ENCODE measurements at places on chromosomes 4 and X. TPM values are rescaled to one million over a fixed set of nuclear protein-coding genes. Genes with fewer than 3 reads are reported as not detected.

GRCh38 chr4:15719506-15719905 is 16.6 kb downstream of the BST1 start:
- H3K4me1 ChIP-seq, result no peaks in the 10 kb centered on the region
- H3K27ac ChIP-seq, result no peak overlapping the region

DNA sequence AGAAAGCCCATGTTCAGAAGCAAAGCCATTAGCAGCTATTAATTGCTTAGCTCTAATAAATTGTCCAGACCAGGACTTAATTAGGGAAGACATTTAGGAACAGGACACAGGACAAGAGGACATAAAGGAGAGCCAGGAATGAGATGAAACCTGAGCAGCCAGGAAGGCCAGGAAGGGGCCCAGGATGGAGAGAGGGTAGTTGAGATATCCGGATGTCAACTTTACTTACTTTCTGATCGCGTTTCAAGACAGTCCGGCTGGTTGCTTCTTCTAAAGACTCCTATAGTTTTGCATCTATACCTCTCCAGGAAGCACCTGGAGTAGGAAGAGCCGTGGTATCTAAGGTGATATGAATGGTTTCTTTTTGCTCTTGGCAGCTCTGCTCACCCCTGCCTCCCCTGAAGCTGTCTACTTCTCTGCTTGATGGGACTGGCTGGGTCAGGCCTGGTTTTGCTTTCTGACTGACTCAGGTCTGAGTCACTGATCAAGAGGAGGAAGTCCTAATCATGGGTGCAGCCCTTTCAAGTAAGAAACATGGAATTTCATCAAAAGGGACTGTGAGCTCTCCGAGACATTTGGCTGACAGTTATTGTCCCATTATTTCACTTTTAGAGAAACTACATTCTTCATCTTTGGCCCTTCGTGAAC is 733.3 kb downstream of the RPA4 start:
- peak overlapping the region; percentile 62 for H3K27ac ChIP-seq
- DNase-seq, result peak; percentile 61
- peaks cover 17% of the 10 kb centered on the region for H3K4me1 ChIP-seq
- peak overlapping the region; percentile 32 for H3K4me3 ChIP-seq

HS3ST1 gene
- 12.8 TPM for total RNA-seq

DNA sequence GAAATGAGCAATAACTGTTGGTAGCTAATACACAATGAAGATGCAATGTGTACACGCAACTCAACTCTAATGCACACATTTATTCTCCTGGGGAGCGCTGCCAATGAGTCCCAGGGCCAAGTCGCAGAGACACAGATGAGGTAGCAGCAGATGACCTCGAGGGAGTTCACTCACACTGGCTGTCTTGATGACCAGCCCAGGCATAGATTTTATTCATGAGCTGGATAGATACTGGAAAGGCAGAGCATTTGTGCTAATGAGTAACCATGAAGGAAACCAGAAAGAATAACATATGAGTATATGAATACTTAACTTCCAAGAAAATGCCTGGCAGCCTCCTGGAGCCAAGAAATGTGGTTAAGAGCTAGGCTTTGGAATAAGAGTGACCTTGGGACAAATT is 42.3 kb downstream of the RASL11B start:
- no peaks in the 10 kb centered on the region for H3K36me3 ChIP-seq
- no peaks in the 10 kb centered on the region for H3K4me1 ChIP-seq
- no peak overlapping the region for H3K27ac ChIP-seq
- no peak overlapping the region for H3K4me3 ChIP-seq
- DNase-seq, result no peak
- no peaks in the 10 kb centered on the region for H3K27me3 ChIP-seq

DNA sequence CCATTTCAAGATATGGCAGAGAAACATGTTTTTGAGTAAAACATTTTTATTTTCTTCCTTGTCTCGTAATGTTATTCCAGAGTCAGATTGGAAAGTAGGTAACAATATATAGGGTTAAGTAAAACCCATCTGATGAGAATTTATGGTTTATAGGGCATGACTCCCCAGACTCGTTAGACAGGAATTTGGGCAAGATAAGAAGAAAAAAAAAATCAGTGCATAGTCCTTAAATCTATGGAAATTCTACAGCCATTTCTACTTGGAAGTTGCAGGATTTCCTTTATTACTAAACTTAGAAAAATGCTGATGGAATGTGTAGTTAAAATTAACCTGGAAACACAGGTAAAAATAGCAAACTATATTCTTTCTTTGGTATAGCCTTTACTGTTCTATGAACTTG is 366.1 kb upstream of the MAGEB16 start:
- H3K4me1 ChIP-seq, result peaks cover 7% of the 10 kb centered on the region
- H3K27me3 ChIP-seq, result no peaks in the 10 kb centered on the region
- no peak overlapping the region for H3K4me3 ChIP-seq
- no peaks in the 10 kb centered on the region for H3K36me3 ChIP-seq
- no peak overlapping the region for H3K27ac ChIP-seq

PLAC8 gene
- total RNA-seq, result 52.7 TPM

PSMD10 gene
- total RNA-seq, result 127 TPM

DNA sequence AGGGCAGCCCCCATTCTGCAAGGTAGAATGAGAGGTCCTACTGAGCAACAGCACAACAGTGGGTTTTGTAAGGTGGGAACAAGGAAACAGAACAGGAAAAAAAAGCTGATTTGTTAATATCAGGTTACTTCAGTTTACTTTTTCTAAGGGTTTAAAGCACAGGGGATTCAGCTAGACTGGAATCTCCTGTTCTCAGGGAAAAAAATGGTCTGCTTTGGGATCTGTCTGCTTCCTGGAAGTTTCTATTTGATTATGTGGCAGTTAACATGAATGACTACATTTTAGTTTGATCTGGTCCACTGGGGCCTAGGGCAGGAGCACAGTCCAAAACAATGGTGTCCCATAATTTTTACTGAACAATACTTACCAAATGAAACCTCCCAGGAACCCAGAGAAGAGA is 104.6 kb downstream of the FBXW7 start:
- H3K27me3 ChIP-seq, result no peaks in the 10 kb centered on the region
- peak; percentile 3 for DNase-seq
- no peaks in the 10 kb centered on the region for H3K36me3 ChIP-seq
- peaks cover 13% of the 10 kb centered on the region for H3K4me1 ChIP-seq

DNA sequence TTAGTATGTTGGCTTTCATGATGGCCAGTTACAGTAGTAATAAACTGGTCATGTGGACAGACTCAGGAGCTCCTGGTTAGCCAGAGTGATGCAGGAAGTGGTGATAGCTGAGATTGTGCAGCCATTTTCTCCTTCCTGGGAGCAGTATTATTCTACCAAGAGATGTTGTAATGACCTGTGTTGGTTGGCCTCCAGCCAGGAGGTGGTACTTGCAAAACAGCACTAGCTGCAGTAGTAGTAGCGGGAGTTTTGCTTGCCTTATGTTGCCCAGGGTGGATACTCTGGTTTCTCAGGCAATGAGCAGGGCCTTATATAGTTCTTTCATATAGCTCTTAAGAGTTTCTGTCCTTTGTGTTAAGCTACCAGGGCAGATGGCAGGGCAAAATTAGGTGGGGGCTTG is 998.8 kb downstream of the GLUD2 start:
- H3K27me3 ChIP-seq, result no peaks in the 10 kb centered on the region
- H3K4me3 ChIP-seq, result no peak overlapping the region
- DNase-seq, result no peak
- H3K4me1 ChIP-seq, result no peaks in the 10 kb centered on the region
- H3K27ac ChIP-seq, result no peak overlapping the region
- no peaks in the 10 kb centered on the region for H3K36me3 ChIP-seq

DNA sequence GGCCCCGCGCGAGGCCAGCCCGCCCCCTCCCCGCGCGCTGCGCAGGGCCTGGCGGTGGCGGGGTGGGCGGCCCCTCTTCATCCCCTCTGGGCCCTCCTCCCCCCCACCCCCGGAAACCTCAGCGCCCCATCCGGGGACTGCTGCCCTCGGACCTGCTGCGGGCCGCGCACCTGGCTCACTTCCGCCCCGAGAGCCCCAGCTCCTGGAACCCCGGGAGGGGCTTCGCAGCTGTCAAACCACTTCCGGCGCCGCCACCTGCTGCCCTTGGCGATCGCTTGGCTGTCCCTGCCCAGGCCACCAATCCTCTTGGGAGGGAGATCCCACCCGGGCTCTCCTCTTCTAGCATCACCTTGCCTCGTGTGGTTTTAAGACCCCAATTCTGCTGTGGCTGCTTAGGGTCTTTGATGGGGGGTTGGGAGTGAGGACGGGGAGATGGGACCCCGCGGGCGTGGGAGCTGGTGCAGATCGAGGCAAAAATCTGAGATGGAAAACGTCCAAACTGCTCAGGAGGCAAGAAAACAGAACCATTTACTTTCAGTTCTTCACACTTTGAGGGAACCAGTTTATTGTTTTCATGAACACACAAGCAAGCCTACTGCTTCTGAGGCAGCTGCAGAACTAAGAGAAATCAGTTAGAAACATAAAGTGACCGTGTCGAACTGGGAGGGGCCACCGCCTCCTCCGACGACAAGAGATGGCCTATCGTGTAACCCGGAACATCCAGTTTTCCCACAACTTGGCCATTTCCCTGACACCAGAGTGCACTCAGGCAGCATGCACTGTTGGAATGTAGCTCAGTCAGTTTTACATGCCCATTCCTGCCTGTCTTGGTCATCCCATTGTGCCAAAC is 754 bp downstream of the MTMR1 start:
- peaks cover 1% of the 10 kb centered on the region for H3K36me3 ChIP-seq
- peak; percentile 88 for DNase-seq
- H3K27me3 ChIP-seq, result no peaks in the 10 kb centered on the region
- peak overlapping the region; percentile 93 for H3K27ac ChIP-seq
- H3K4me1 ChIP-seq, result peaks cover 50% of the 10 kb centered on the region

TCEAL9 gene
- 44.4 TPM for total RNA-seq

CSN1S1 gene
- not detected for total RNA-seq

Data from PC-9 (cell line).